ENCODE measurements at places on chromosomes 11 and 22.

GRCh38 chr11:2587132-2587930, 112.5 kb downstream of the KCNQ1OT1 start:
- DNase-seq = no peak

GRCh38 chr11:128840783-128841182, 26.3 kb downstream of the KCNJ1 start:
- no peak for DNase-seq

DNA sequence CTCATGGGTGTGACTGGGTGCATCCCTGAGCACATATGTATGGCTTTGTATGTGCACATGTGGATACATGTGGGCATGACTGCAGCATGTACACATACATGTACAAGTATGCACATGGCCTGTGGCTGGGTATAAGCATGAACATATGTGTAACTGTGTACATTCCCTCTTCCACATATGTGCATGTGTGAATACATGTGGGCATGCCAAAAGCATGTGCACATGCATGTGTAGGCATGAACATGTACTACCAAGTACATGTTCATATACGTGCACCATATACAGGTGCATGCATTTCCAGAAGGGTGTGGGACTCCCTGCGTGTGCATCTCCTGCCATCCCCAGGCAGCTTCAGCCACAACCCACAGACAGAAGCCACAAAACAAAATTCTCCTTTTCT, 208.2 kb downstream of the MN1 start:
- no peak for DNase-seq

DNA sequence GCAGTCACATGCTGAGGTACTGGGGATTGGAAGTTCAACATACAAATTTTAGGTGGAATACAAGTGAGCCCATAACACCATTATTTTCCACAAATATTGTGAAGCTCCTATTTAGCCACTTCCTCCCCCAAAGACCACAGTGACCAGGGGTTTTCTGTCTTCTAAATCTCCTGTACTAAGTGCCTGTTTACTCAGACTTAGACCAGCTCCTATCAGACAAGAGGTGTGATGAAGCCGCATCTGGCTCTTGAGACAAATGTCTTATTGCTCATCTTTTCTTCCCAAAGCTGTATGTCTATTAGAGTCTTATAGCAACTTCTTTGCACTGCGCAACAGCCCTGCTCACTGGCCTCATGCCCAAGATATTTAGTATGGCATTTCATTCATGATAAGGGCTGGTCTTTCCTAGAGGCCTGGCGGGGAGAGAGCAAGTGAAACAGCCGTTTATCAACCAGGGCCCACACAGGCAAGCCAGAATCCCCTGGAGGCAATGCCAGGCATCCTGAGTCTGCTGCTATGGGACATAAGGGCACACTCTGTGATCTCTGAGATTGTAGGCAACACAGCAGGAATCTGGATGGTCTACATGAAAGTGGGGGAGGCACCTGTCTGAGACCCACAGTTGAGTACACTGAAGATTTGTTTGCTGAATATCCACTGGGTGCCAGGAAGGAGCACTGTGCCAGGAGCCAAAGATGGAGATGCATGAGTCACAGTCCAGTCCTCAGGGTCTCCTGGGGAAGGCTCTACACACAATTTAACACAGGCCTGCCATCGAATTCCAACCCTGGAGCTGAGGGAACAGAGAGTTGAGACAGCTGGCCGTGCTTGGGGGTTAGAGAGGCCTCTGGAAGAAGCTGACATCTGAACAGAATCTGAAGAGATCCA, 78.5 kb upstream of the NCAM1 start:
- DNase-seq = peak; percentile 15

GRCh38 chr11:71996946-71997345, 1.8 kb upstream of the IL18BP start:
- DNase-seq = no peak

GRCh38 chr11:131662317-131662972, 292.0 kb downstream of the NTM start:
- no peak for DNase-seq

DNA sequence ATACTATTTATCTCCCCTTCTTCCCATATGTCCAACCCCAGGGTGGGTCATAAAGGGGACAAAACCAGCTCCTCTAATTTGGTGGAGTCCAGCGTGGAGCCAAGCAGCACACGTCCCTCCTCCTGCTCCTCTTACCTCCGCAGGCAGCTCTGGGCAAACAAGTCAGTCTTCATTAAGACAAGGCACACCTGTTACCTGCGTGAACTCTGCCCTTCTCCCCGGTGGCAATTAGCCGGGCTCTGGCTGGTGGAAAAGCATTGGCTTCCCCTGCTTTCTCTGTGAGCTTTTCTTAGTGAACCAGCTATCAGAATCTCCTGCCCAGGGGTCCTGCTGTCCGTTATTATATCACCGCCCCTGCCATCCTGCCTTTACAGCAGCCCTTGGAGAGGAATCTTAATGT, 418.7 kb upstream of the CADM1 start:
- DNase-seq = no peak

DNA sequence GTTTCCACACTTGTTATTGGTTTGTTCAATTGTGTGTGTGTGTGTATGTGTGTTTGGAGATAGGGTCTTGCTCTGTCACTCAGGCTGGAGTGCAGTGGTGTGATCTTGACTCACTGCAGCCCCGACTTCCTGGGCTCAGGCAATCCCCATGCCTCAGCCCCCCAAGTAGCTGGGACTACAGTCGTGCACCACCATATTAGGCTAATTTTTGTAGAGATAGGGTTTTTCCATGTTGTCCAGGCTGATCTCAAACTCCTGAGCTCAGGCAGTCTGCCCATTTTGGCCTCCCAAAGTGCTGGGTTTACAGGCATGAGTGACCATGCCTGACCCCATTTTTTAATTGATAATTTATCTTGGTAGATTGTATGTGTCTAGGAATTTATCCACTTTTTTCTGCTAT, 263.7 kb downstream of the DYNC2H1 start:
- no peak for DNase-seq

DNA sequence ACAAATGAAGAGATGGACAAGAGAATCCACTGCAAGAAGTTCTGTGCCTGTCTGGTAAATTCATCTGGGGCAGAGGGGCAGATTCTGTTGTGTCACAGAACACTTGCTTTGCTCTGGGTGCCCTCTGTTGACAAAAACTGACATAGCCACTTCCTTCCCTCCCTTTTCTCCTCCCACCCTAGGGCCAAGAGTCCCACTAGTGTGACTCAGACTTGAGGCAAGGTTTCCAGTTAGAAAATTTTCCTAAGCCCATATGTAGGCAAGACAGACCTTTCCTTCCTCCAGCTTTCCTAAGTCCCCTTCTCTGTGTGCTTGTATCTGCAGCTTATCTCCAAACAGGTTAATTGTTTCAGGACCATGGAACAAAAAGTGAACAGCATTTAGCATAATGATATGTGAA, 106.8 kb downstream of the RBFOX2 start:
- peak; percentile 93 for DNase-seq

- no peak for DNase-seq
Observed at GRCh38 chr11:73413256-73413655, 37.1 kb downstream of the RELT start.

DNA sequence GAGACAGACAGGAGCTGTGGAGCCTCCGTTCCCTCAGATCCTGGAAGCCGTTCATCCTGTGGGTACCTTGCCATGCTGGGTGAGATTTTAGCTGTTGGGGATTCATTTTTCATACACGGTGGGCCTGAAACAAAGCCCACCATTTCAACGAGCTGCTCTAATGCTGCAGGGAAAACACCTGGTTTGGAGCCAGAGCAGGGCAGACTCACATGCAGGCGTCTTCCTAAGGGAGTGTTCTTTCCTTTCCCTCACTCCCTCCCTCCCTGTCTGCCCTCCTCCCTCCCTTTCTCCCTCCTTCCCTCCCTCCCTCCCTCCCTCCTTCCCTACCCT, 52.5 kb downstream of the CD6 start:
- DNase-seq = no peak

DNA sequence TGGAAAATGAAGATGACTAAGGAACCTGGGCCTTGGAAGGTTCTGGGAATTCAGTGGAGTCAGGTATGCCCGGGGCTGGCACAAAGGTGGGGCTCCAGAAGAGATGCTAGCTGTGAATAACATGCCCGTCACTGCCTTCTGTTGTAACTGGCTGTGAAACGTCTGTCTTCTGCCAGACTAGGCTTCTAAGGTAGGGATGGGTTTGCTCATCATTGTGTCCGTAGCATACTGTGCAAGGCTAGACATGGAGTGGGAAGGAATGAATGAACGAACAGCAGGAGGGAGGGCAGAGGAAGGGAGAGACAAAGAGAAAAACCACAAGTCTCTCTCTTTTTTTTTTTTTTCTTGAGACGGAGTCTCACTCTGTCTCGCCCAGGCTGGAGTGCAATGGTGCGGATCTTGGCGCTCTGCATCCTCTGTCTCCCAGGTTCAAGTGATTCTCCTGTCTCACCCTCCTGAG, 327.4 kb downstream of the MN1 start:
- no peak for DNase-seq

- DNase-seq = no peak
Observed at GRCh38 chr11:107787733-107788132, 70.9 kb downstream of the SLC35F2 start.

GRCh38 chr22:46673662-46674236, 53.6 kb downstream of the GRAMD4 start:
- DNase-seq = no peak

DNA sequence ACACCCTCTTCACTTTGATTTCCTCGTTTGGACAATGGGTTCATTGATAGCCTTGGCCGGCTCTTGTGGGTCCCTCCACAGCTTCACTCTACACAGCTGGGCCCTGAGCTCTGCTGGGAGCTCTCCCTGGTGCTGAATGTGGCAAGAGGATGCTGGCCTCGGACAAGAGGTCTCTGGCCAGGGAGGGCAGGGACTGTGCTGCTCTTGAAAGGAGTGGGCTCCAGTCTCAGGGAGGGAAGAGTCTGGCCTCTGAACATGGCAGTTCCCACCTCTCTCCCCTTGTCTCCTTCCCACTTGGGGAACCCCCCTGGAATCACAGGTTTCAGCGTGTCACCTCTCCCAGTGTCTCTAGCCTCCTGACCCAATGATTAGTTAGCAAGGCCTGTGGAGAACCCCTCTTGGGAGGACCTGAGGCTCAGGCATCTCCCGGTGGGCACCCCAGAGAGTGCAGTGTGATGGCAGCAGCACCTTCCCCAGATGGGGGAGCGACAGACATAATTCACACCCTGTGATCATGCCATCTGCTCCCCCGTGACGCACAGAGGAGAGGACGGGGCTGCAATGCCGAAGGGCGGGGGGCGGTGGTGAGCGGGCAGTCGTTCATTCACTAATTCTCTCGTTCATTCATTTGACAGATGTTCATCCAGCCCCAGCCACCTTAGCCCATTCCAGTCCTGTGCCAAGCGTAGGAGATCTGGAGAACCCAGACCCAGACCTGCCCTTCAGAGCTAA, 2.8 kb upstream of the CABP7 start:
- DNase-seq = peak; percentile 86

GRCh38 chr11:72114570-72114969, 2.1 kb upstream of the ANAPC15 start:
- DNase-seq = no peak

GRCh38 chr11:1916132-1916985, 3.1 kb upstream of the TNNT3 start:
- DNase-seq = no peak

DNA sequence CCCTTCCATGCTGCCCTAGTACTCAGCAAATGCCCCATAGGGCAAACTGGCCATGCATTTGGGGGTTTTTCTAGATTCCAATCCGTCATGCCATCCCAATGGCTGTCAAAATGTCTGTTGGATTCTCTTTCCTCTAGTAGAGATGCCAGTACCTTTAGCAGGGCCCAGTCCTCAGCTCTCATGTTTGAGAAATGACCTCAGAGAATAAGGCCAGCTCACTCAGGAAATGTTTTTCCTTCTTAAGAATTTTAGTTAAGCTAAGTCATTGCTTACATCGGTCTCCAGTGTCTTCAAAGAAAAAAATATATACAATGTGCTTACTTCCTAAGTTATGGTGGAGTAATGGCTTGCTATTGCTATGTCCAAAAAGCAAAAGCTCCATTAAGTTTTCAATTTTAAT, 14.1 kb upstream of the ALKBH3 start:
- peak; percentile 68 for DNase-seq

DNA sequence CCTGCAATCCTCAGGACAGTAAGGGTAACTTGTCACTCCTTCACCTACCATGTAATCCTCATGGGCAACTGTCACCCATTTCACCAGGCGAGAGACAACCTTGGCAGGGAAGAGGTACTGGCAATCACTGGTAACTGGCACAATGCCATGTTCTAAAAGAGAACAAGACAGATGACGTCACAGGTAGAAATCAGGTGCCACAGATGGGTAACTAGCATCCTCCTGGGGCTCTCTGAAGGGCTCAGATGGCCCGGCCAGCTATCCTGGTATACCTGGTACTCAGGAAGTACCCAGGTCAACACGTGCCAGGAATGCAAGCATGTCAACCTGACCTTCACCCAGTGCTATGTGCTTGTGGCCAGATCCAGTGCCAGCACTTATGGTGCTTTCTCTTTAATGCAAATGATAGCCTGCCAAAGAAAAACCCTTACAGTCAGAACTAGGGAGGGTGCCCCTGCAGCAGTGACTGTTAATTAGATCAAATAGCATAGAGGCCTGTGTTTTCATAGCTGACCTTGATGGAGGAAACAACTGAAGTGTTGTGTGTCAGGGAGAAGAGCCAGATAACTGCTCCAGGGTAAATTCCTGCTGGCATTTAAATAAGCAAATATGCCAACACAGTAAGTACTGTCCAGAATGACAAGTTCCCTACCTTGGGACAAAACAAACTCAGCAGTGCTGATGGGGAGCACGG, 36.2 kb downstream of the THOC5 start:
- no peak for DNase-seq

- DNase-seq = no peak
Observed at GRCh38 chr22:24188705-24189248, 7.5 kb downstream of the SUSD2 start.

- no peak for DNase-seq
Observed at GRCh38 chr11:72741429-72741833, 10.8 kb downstream of the ARAP1 start.

DNA sequence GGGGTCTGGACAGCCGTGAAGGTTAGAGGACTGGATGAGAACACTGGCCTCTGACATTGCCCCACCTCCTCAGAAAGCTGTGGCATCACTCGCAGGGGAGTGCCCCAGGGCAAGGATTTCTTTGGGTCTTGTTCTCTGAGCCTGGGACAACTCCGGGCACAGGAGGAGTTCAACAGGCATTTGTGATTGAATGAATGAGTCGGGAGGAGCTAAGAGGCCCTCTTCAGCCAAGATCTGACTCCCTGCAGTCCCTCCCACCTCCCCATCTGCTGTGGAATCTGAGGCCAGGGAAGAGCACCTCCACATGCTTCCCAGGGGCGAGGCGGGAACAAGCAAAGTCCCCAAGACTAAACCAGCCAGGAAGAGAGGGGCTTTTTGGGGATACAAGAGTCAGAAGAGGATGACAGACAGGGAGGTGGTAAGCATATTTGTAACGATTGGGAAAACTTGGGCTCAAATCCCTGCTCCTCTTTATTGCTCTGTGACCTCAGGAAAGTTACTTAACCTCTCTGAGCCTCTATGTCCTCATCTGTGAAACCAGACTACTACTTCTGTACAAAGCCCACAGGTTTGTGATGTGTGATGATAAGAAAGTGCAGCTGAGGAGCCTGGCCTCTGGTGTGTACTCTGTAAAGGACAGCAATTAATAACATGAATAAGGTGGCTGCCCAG, 6.4 kb downstream of the TP53I11 start:
- DNase-seq = no peak
